Stimulated activated CD4-positive, alpha-beta T cell treated with anti-CD3 and anti-CD28 coated beads, TNF-alpha, amount 100 ng/mL, for 1 hour (primary cell): ENCODE measurements at places on chromosomes 12 and 14.

DNA sequence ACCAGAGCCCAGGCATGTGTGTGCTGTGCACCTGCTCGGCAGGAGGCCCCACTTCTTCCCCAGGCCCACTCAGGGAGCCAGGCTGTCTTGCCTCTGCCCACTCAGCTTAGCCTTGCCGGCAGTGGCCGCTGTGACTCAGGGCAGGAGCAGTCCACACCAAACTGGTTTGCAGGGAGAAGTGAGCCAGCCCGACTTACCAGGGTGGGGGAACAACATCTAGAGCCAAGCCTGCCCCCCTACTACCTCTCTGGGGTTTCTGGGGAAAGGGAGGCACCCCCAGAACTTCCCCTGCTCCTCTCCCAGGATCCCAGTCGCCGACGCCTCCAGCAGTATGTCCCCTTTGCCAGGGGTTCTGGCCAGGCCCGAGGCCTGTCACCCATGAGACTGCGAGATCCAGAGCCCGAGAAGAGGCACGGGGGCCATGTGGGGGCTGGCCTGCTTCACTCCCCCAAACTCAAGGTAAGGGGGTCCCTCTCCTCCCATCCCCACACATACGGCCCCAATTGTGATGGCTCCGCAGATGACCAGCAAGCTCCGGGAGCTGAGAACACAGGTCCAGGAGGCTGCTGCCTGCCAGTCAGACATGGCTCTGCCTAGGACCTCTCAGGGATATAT lies 3.0 kb downstream of the PLEKHG6 start:
- no peak for DNase-seq

DNA sequence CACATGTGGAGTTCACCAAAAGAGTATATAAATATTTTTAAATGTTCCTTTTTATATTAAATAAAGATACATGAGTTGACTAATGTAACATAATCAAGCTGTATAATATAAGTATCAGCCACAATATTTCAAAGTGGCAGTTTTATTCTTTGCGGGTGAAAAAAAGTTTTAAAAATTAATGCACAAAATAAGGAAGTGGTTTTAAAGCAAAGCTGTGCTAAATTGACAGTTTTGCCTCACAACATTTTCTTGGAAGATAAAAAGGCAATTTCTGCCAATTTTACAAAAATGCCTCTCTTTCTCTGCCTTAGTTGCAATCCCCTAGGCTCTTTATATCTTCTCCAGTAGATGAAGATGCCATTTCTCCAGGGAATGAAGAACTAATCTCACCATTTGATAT lies 719.1 kb downstream of the C12orf50 start:
- no peak for DNase-seq

GRCh38 chr12:28507033-28507432 lies 316.8 kb downstream of the CCDC91 start:
- no peak for DNase-seq

- no peak for DNase-seq
These were observed at the start of gene CCDC198 for GRCh38 chr14:57493467-57494181. CCDC198 (minus strand) TSS chr14:57493857; CDS start chr14:57493715, 142 bp downstream.

DNA sequence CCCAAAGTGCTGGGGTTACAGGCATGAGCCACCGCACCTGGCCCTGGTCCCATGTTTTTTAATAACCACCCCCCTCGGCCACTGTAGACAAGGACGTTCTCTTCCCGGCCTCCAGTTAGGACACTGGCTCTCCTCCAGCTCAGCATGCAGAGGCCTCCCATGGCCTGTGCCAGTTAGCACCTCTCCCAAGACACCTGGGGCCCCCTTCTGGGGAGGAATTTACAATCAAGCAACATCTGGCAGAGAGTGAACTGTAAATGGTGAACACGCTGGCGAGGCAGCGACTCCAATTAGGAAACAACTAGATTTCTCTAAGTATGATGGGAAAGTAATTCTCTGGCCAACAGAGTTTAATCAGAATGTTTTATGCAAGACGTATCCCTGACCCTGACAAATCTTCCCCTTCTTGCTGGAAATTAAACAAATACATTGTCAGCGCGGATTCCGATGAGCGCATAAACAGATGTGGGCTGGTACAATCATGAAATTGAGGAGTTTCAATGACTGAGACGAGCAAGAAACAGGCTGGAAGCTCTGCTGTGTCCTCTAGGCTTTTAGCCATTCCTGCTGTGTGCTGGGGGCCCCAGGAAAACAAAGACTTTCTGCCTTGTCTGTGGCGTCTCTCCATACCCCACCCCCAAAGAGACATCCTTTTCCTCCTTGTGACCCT lies 61.7 kb upstream of the DLK1 start:
- DNase-seq = no peak

DNA sequence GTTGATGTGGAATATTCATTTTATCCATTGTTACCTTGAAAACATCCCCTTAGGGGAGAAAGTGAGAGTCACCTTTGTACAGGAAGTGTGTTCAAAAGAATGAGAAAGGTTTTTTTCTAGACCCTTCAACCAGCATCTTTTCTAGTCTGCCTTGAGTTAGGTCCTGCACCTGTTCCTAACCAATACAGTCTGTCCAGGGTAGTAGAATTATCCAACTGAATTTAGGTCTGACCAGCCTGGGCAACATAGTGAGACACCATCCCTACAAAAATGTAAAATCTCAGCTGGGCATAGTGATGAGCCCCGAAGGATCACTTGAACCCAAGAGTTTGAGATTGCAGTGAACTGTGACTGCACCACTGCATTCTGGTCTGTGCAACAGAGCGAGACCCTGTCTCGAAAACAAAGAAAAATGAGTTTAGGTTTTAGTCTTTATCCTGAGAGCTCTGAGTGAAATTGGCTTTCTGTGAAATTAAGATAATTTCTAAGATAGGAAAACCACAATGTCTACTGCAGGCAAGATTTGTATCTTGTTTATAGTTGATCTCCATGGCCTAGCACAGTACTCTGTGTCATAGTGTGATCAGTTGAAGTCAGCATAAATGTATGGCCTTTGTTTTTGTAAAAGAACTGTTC lies 25.2 kb downstream of the ARHGAP5 start:
- DNase-seq = no peak

- no peak for DNase-seq
These were observed 61.7 kb downstream of the MYRFL start for GRCh38 chr12:69886715-69887114.

DNA sequence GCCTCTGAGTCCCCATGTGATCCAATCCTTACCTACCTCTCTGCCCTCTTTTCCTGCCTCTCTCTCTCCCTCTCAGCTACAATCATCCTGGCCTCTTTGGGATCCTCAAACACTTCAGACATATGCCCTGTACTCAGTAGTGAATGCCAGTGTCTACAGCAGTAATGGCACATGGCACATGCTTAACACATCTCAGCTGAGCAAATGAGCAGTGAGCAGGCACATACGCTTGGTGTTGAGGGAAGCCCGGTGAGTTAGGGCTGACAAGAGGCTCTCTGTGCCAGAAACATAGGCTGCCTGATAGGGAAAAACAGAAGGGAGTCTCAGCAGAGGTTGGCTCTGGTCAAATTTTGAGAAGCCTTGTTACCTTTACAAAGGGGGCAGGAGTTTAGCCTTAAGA lies 409.1 kb downstream of the TMEM132D start:
- DNase-seq = no peak

DNA sequence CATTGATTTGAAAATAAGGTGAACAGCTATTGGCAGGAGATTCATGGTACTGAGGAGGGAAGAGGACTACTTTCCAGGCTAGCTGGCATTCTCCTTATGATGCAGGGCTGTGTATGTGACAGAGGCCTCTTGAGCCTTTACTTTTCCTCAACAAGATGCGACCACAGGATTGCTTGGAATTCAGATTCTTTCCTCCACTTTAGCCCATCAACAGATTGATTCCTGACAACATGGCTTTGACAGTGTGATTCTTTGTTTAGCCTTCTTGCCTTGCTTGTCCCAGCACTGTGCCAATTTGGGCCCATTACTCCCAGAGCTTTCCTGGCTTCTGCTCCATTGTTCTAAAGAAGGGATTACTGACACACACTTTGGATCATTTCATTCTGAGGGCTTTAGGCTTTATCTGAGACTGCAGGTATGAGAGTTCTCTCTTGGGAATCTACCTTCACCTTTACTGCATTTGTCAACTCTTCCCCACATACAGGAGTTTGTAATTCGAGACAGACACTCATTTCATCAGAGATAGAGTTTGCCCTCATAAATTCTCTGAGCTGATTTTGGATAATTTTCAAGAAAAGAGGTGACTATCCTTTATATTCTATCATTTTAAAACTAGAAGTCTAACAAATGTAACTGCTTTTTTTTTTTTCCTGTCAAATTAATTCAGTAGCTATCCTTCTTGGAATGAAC lies 206.4 kb upstream of the GZMB start:
- DNase-seq = no peak

- no peak for DNase-seq
These were observed 21.9 kb downstream of the BHLHE41 start for GRCh38 chr12:26102953-26103352.

DNA sequence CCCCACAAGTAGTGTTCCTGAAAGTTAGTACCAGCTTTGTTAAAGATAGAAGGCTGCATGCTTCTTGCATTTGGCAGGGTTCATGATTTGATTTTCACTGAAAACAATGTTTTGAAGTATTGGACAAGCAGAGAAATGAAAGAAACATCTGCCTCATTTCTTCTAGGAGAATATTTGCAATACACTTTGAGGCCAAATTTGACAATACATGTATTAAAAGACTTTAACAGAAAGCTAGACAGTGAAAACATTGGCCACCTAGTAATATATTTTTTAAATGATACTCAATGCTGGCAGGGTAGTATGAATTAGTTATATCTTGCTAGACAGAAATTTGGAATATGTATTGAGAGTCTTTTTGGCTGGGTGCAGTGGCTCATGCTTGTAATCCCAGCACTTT lies 68.5 kb downstream of the GCH1 start:
- DNase-seq = no peak

- no peak for DNase-seq
These were observed 85.0 kb downstream of the SYNE3 start for GRCh38 chr14:95431199-95432143.

GRCh38 chr14:59377491-59377890 lies 87.7 kb downstream of the GPR135 start:
- DNase-seq = no peak

DNA sequence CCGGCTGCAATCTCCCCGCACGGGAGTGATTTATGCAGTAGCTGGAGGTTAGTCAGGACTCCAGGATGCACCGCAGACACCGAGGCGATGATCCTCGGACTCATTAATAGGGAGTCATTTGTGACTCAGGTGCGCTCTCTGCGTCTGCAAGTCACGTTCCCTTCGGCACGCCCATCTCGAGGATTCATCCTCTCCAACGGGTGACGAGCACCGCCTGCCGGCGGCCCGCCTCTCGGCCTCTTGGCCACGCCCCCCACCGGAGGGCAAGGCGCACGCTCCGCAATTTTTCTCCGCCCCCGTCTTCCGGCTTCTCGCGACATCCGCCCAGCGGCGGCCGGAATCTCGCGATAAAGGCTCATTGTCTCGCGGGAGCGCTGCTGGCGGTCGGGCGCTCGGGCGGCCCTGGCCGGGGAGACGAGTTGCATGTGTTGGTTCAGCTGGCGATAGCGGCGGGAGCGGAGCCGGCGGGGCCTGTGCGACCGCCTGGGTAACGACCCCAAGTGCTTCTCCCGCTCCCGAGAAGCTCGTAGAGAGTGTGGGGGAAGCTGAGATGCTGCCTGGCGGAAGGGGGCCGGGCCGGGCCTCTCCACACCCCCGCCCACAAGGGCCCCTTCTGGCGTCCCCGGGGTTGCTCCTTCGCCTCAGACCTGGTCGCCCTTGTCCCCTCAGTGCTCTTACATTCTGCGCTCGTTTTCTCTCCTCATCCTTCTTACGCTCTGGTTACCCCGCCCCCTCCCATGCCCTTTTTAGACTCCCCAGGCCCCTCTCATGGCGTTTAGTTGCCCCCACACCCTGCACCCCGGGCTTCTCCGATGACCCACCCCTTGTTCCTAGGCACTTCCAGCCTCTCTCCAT lies at the start of gene DENR:
Gene DENR (plus strand): TSS at position 361 of the 855 bp plus-strand sequence. CDS start 878 bp downstream, outside the sequence.
- peak; percentile 98 for DNase-seq

GRCh38 chr12:131620946-131621681 lies 89.8 kb upstream of the SFSWAP start:
- no peak for DNase-seq

GRCh38 chr14:20734430-20734806 lies 11.3 kb upstream of the EDDM3A start:
- no peak for DNase-seq

GRCh38 chr12:11834104-11834812 lies 184.8 kb downstream of the ETV6 start:
- DNase-seq = no peak

DNA sequence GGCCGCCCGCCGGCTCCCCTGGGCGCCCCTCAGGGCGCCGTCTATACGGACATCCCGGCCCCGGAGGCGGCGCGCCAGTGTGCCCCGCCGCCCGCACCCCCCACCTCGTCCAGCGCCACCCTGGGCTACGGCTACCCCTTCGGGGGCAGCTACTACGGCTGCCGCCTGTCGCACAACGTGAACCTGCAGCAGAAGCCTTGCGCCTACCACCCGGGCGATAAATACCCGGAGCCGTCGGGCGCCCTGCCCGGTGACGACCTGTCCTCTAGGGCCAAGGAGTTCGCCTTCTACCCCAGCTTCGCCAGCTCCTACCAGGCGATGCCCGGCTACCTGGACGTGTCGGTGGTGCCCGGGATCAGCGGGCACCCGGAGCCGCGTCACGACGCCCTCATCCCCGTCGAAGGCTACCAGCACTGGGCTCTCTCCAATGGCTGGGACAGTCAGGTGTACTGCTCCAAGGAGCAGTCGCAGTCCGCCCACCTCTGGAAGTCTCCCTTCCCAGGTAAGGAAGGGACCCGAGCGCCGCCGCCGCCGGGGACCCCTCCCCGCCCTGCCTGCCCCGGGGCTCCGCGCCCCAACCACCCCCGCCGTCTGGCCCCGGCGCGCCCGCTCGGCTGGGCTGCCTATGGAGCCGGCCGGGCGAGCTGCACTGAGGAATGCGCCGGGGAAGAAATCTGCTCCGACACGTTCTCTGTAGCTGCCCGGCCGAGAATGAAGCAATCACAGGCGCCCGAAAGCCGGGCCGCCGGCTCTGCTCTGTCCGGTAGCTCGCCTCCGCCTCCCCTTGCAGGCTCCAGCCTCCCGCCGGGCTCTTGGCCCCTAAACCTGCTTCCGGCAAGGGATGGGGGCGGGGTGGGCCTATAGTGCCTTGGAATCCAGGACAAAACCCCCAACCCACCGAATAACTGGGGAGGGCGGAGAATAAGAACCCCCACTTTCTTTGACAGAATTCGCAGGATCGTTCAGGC lies 794 bp downstream of the HOXC13 start:
- DNase-seq = no peak

DNA sequence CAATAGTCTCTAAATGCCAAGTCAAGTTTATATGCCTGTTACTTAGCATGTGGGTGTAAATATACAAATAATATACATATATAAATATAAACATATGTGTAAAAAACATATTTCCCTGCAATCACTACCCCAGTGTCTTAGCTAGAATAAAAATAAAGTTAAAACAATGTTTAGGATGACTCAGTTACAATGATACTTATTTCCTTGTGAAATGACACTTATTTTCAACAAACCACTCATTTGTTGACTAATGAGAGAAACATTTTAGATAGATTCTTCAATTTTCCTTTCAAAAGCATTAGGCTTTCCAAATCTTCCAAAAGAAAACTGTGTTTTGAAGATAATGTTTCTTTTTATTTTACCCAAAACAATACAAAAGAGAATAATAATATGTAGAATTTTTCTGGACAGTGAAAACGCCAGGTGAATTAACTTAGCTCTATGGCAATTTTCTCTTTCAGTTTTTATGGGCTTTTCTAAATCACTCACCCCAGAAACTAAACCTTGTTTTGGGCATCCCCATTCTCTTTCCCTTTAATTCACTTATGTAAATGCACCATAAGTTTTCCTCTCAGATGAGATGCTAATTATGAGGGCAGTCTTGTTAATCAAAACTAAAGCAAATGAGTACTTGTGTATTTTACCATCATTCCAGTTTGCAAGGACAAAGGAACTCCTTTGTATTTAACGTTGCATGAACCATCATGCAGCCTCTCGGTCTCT lies 465.9 kb downstream of the BCAT1 start:
- DNase-seq = no peak

GRCh38 chr14:92637228-92637627 lies 111.2 kb downstream of the LGMN start:
- DNase-seq = no peak
